Activated naive CD8-positive, alpha-beta T cell treated with anti-CD3 and anti-CD28 coated beads, Interleukin-2, amount 10 ng/mL, durations not matched to agents 7 days and 5 days (primary cell): ENCODE measurements at places on chromosomes 1 and 21.

- DNase-seq, result no peak
These were observed 11.2 kb downstream of the PUM1 start for GRCh38 chr1:31054349-31054748.

GRCh38 chr1:177411381-177411780, 240.6 kb downstream of the BRINP2 start:
- no peak for DNase-seq

GRCh38 chr1:216034506-216034905, 388.7 kb downstream of the USH2A start:
- DNase-seq, result no peak

DNA sequence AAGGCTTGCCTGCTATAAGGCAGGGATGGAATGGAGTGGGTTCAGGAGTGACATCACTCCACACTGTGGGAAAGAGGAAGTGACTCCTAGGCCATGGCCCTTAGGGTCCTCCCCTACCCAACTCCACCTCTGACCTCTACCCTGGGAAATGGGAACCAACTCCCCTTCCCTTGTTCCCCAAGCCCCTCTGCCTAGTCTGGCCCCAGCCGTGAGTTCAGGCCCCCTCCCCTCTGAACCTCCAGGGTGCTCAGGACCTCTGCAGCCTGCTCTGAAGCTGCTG, 3.8 kb upstream of the GUCA2A start:
- no peak for DNase-seq

- DNase-seq, result no peak
These were observed 228.4 kb downstream of the TM2D1 start for GRCh38 chr1:61496501-61496900.

DNA sequence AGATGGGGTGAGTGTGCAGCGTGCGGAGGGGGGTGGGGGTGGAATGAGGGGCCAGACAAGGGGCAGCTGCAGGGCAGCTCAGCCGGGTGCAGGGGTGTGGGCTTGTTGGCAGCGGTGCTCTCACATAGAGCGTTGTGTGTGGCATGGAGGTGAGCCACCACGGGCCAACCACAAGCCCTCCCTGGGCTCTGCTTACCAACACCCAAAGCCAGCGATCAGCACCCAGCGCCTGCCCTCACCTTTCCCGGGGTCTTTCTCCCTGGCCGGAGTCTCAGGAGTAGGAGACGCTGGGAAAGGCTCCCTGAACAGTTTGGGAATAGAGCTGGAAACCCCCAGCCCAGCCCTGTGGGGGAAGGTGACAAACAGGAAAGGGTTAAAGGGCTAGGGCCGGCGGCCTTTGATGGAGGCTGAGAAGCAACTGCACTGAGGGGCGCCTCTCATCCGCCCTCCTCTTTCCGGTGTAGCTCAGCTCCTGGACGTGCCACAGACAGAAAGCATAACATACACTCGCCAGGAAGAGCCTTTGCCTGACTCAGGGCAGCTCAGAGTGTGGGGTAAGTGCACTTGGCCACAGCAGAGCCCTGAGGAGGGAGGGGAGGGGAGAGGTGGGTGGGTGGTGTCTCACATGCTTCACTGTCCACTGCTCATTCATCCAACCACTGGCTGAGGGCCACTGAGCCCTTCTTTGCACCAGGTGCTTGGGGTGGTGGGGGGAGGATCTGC, 577 bp downstream of the IKBKE start:
- DNase-seq, result peak; percentile 78

DNA sequence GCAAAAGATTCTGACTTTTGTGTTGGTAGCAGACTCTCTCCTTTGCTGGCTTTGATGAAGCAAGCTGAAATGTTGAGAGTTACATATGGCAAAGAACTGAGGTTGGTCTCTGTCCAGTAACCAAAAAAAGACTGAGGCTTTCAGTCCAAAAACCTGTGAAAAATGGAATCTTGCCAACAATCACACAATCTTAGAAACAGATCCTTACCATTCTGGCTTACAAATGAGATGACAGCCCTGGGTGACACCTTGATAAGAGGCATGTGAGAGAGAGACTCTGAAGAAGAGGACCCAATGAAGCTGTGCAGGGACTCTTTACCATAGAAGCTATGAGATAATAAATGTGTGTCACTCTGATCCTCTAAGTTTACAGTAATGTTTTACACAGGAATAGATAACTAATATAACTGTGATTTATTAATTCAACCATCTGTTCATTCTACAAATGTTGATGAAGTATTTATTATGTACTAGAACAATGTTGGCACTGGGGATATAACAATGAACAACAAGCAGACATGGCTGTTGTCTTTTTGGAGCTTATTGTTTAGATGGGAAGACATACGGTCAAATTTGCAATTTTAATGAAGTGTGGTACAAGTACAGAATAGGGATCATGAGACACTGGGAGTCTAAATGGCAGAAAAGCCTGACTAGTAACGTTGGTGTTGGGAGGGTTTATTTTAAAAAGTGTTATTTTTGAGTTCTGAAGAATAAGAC, 251.0 kb downstream of the OLFM3 start:
- no peak for DNase-seq
